ENCODE measurements at places on chromosomes 11 and 22.
A peak's percentile ranks its signal among the peaks of the same experiment; 100 is the strongest.

DNA sequence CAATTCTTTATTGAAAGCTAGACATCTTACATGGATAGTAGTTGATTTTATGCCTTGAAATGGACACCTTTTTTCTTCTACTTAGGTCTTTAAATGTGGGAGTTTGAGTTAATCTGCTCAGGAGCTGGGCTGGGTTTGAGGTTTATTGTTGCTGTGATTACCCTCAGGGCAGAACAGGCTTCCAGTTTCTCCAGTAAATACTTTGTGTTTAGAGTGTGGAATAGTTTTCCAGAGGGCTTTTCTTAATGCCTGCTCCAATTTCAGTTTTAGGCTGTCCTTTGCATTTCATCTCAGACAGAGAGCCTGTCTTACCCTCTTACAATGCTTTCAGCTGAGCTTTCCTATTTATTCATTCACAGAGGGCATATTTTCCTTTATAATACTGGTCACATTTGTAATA, 69.9 kb upstream of the ADORA2A start:
- no peak for DNase-seq

DNA sequence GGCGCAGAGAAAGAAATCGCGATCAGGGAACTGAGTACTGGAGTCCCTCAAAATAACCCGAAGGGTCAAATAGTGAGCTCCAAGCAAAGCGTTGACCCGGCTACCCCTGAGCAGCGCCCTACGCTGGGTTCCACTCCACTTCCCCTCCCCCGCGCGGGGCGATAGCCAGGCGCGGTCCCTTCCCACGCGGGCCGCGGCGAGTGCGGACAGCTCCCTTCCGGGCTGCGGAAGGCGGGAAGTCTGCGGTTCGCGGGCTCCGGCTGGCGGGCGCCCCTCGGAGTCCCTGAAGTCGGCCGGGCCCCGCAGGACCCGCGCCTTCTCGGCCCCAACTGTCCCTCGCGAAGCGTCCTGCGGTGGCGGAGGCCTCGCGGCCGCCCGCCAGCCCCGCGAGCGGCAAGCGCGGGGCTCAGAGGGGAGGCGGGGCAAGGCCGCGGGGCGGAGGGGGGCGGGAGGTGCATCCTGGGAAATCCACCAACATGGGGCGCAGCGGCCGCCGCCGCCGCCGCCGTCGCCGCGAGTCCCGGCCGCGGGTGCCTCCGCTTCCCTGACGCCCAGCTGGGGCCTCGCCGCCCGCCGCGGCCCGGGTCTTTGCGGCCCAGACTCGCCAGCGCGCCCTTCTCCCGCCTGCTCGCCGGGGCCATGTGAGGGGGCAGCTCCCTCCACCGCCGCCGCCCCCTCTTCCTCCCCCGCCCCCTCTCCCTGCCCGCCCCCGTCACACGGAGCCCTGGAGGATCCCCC, at the start of gene QSER1:
Gene QSER1 (plus strand): TSS at position 457 of the 738 bp plus-strand sequence. CDS start 315 bp downstream, outside the sequence.
- peak; percentile 75 for DNase-seq

DNA sequence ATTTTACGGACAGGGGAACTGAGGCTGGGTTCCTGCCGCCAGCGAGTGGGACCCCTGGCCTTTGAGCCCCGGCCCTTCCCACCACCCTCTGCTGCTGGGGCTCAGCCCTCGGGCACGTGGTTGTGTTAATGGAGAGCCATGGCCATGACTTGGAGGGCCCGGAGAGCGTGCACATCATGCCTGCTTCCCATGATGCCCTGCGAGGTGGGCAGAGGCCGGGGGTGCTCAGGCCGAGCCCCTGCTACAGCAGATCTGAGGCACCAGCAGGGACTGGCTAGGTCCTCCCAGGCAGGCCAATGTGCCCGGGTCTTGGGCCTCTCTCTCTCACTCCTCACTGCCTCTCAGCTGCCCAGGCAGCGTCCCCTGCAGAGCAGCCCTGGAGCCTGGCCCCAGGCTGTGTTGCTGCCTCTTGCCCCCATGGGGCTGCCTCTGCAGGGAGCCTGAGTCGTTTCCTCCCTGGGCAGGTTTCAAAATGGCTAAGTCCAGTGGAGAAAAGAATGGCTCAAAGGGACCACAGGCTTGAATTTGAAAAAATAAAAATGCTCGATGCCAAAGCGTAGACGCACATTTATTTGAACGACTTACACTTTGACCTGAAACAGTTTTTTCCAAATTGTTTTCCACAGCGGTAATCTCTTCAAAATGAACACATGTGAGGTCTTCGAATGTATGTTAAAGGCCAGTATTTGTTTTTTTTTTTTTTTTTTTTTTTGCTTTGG, 72.6 kb upstream of the CLDN5 start:
- DNase-seq, result no peak

DNA sequence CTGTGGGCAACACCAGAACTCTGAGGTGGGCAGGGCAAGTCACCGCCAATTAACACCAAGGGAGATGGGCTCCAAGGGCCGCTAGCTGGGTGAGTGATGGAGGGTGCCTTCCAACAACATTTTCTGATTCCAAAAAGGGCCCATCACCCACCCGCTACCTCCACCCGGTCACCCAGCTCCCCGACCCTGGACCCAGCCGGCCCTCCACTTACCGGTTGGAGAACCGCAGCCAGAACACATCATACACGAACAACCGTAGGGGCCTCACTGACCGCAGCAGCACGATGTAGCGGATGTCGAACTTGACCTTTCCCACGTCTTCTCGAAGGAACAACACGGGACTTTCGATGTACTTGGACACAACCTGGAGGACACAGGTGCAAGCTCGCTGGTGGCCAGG, 14.7 kb downstream of the TTLL12 start:
- no peak for DNase-seq

GRCh38 chr11:126308271-126308671, 4.4 kb downstream of the DCPS start:
- no peak for DNase-seq

DNA sequence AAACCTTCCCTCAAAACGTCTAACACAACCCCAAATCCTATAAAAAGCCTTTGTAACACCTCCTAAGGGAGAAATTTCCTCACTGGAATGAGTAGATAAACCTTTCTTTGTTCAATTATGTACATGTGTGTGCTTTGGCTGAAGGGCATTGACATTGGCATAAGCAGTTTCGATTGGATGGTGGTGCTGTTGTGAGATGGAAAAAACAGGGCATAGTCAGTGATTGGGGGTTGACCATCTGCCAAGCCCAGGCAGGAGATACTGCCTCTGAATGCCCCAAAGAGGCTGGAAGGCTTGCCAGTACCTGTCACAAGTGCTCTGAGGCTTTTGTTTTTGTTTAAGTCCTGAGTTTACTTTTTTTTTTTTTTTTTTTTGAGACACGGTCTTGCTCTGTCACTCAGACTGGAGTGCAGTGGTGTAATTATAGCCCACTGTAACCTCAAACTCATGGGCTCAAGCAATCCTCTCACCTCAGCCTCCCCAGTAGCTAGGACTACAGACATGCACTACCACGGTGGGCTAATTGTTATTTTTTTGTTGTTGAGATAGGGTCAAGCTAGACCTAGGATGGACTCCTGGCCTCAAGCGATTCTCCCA, 1.2 kb upstream of the CCDC117 start:
- DNase-seq, result no peak

DNA sequence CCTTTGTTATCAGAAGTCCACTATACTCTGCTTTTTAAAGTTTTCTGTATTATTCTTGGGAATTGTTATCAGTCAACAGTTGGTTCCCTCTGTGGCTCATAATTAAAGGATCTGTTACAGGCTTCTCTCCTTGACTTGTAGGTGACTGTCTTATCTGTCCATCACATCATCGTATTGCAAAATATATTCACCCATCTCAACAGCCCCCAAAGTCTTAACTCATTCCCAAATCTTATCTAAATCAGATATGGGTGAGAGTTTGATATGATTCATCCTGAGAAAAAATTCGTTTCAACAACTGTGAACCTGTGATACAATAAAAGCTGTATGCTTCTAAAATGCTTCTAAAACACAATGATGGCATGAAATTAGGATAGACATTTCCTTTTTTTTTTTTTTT, 1245.6 kb upstream of the RAG2 start:
- DNase-seq, result no peak

DNA sequence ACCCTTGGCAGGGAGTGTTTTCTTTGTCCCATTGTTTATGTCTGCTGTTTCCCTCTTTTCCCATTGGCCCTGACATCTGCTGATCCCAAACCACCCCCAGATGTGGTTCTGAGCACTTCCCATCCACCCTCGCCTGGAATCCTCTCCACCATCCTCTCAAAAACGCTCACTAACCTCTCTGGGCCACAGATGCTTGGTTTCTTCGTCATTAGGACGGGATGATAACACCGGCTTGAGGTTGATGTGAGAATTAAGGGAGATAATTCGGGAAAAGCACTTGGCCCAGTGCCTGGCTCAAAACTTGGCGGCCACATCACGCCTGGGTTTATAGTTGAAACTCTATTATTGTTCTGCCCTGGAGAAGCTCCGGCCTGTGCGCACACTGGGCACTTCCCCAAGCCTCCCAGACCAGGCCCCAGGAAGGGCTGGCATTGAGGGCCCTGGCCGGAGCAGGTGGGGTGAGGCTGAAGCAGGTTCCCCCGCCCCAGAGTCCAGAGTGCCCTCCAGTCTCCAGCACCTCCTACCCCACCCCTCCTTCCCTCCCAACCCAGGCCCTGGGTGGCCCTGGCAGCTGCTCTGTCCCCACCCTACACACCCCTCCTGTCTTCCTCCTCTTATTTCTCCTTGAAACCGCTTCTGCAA, 63.7 kb downstream of the CYTH4 start:
- DNase-seq, result no peak

DNA sequence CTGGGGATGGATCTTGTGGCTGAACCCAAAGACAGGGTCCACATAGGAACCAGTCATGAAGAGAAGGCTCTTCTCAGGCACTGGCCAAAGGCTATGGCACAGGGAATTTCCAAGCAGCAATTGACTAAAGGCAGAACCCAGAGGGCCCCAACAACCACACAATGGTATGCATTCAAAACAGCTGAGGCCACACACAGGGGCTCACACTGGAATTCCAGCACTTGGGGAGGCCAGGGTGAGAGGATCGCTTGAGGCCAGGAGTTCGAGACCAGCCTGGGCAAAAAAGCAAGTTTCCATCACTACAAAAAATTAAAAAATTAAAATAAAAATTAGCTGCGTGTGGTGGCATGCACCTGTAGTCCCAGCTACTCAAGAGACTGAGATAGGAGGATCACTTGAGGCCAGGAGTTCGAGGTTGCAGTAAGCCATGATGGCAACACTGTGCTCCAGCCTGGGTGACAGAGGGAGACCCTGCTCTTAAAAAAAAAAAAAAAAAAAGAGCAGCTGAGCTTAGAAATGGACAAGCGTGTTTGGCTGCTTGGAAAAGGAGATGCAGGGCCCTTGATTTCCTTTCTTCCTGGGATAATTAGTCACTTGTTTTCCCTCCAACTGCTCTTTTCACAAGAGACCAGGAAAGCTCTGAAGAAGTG, 44.6 kb downstream of the MYH9 start:
- no peak for DNase-seq

DNA sequence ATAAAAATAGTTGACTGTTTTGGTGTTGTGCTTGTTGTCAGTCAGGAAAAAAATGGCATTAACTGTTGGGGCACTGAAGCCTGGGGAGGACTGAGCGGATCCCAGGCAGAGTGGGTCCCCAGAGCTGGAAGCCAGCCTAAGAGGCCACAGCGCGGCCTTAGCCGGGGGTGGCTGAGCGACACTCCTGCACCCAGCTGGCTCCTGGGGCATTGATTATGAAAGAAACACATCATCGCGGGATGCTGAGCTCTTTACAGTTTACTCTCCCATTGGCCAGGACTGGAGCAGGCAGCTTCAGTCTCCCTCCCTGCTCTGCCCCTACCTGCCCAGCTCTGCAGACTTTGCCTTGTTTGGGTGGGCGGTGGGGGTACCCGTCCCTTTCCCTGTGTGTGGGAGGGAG, 121.5 kb downstream of the ST3GAL4 start:
- DNase-seq, result no peak

GRCh38 chr22:33139937-33140336, 81.8 kb upstream of the SYN3 start:
- DNase-seq, result no peak

DNA sequence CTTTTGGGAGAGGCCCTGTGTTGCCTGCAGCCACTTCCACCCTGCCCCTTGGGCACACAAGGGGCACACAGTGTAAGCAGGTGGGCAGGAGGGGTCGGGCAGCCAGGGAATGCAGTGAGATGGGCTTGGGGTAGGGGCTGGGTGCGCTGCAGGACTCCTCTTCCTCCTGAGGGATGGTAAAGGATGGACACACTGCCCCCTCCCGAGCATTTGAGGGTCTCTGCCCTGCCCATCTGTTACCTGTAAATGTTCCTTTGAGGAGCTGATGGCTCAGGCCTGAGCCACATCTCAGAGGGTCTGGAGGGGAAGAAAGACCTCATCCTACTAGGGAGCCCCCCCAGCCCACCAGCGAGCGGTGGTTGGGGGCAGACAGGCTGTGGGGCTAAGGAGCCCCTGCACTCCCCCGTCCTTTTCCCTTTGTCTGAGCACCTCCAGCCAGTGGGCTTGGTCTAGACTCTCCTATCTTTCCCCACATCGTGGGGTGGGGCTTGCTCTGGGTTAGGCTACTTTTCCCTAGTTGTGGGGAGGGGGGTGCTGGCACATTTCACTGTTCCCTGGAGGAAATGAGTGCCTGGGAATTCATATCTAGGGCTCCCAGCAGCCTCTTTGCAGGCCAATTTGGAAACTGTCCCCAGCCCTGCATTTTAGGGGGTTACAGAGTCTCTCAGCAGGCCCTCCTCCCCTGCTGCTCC, 1.7 kb upstream of the TSSC4 start:
- DNase-seq, result no peak

DNA sequence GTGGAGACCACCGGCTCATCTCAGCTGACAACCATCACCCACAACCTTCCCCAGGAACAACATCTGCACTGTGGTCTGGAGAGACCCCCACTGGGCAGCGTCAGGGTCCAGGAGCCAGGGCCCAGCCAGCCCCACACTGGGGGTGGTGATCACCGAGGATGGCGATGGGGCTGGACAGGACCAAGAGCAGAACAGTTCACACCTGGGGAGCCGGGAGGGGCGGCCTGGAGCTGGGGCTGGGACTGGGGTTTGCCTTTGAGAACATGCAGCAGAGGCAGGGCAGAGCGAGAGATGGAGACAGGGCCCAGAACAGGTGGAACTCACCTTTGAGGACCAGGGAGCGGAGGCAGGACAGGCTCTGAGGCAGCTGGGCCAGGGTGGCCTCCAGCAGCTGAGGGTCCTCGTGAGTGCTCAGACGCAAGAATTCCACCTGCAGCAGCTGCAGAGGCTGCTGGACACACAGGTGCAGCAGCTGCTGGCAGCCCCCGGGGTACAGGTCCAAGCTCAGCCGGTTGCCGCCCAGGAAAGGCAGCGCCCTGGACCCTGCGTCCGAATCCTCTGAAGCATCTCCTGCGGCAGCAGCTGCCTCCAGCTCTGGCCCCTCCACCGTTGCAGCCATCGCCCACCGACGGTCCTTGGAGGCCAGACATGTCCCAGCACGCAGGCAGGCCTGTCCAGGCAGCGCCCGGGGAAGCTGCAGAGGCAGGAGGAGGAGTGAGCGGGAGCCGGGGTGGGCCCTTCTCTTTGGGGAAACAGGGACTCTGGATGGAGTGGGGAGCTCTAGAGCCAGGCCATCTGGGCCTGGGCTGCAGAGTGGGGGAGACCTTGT, 1.0 kb downstream of the PIDD1 start:
- DNase-seq, result no peak

GRCh38 chr11:12746593-12747097, 72.4 kb downstream of the TEAD1 start:
- DNase-seq, result no peak

Data from stimulated activated CD4-positive, alpha-beta T cell treated with anti-CD3 and anti-CD28 coated beads, Interleukin-2, amount 100 ng/mL, for 24 hours (primary cell).